ENCODE measurements at places on chromosomes 2 and 18.

DNA sequence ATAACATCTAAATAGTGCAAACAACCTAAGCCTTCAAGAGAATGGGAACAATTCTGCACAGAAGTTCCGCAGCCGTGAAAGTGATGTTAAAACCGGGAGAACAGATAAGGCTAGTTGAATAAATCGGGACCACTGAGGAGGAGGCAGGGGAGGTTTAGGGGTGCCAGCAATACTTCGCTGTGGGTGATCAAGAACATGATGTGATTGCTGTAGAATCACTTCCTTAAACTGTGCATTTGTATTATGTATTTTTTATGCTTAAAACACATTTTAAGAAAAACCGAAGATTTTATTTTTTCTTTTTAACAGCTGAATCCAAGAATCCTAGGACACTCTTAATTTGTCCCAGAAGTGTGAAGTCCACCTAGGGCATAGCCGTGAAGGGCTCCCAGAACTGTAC lies 33.6 kb downstream of the TTC32 start:
- no peak for DNase-seq

- DNase-seq = no peak
Measured at GRCh38 chr2:187876554-187876953, 322.3 kb upstream of the TFPI start.

GRCh38 chr2:15889442-15890123 lies 50.8 kb upstream of the MYCN start:
- no peak for DNase-seq

DNA sequence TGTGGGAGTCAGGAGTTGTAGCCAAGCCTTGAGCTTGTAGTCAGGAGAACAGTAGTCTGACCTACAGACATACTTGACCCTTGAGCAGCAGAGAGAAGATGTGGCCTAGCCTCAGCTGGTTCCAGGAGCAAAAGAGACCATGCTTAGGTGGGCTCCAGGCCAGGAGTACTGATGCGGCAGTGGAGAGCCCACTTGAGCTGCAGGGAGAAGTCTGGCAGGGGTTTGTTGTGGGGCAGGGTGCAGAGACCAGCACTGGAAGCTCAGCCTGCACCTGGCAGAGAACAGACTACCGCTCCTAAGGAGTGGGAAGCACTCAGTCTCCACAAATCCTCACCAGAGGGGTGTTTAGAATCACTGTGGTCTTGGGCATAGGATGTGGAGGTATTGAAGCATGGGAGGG lies 197.9 kb downstream of the TPGS2 start:
- no peak for DNase-seq

- DNase-seq = no peak
Measured at GRCh38 chr2:43169987-43170386, 56.4 kb downstream of the ZFP36L2 start.

- DNase-seq = no peak
Measured at GRCh38 chr2:3453190-3453999, 65.9 kb downstream of the ADI1 start.

GRCh38 chr2:56108806-56109205 lies 75.0 kb upstream of the CCDC85A start:
- DNase-seq = no peak
